Left lung (tissue), 14 donors: ENCODE measurements at places on chromosomes 6 and 20. TPM values are rescaled to one million over a fixed set of nuclear protein-coding genes. Genes with fewer than 3 reads are reported as not detected.

Gene MUC22
- polyA plus RNA-seq = not detected

Gene HLA-C
- polyA plus RNA-seq = 191 TPM

Gene NT5E
- 14.2 TPM for polyA plus RNA-seq

Gene PI3
- not detected for polyA plus RNA-seq

Gene RSPH3
- polyA plus RNA-seq = 11.3 TPM
